Renal cortical epithelial cell (primary cell): ENCODE measurements at places on chromosomes 5 and 9. TPM values are rescaled to one million over a fixed set of nuclear protein-coding genes. Genes with fewer than 3 reads are reported as not detected.

The SPINK13 gene
- 1.4 and 1.8 TPM in 2 replicates for total RNA-seq

The SLC6A7 gene
- total RNA-seq, result not detected in 2 replicates

The TMC1 gene
- 0.15 TPM in 1 of 2 replicates, not detected in the other for total RNA-seq

The PLAC8L1 gene
- not detected in 2 replicates for total RNA-seq
